ENCODE measurements at places on chromosomes 11 and 22.
A peak's percentile ranks its signal among the peaks of the same experiment; 100 is the strongest.

- DNase-seq = peak; percentile 86
These were observed at the start of gene CNTN5 for GRCh38 chr11:99020352-99021225. CNTN5 (plus strand) TSS chr11:99020949.

GRCh38 chr11:66337103-66337899, 1.1 kb upstream of the RIN1 start:
- DNase-seq = peak; percentile 48

- DNase-seq = no peak
These were observed 500.6 kb downstream of the ETS1 start for GRCh38 chr11:128086794-128087193.

GRCh38 chr11:115085461-115086210, 407.3 kb downstream of the NXPE2 start:
- DNase-seq = no peak

DNA sequence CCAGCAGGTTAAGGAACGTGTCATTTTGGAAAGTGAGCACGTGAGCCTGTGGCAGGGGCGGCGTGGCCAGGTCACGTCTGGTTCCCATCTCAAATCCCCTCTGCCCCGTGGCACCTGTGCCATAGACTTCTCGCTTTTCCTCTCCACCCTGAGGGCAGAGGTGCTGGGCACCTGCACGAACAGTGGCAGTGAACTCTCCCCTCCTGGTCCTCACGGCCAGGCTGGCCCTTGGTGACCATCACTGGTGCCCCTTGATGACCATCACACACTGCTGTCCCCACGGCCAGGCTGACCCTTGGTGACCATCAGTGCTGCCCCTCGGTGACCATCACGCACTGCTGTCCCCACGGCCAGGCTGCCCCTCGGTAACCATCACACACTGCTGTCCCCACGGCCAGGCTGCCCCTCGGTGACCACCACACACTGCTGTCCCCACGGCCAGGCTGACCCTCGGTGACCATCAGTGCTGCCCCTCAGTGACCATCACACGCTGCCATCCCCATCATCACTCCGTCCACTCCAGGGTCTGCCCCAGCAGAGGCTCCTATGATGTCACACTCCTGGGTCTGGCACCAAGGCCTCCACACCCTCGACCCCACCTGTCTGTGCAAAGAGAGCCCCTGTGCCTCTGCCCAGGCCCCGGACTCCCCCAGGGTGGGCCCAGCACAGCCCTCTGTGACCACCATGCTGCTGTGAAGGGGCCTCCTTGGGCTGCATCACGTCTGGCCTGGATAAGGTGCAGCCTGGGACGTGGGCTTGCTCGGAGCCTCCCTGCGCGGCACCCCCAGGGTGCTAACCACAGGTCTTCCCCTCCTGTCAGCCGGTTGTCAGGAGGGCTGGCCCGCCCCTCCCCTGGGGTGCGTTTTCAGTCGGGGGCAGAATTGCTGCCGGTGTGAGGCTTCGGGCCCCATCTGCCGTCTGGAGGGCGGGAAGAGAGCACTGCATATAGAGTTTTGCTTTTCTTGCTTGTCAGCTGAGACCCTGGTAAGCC, 738.6 kb downstream of the BRD1 start:
- no peak for DNase-seq

- peak; percentile 69 for DNase-seq
These were observed 617 bp downstream of the CSKMT start for GRCh38 chr11:62665599-62666258.

DNA sequence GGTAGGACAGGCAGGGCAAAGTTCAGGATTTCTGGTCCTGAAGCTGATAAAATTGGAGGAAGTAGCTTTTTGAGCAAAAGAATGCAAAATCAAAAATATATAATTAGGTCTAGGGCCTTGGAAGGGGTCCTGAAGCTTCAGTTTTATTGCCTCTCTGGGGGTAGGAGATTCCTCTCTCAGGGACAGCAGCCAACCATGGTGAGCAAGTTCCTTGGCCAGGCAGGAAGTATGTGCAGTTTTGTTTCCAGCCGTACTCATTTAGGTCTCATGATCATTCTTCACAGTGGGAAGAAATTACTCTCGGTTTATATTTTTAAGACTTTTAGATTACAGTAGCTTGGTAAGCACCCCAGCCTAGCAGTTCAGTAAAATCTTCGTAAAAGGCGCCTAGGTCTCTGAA, 2.9 kb upstream of the RAB38 start:
- no peak for DNase-seq

- no peak for DNase-seq
These were observed 21.4 kb upstream of the RASL10A start for GRCh38 chr22:29336751-29337490.

DNA sequence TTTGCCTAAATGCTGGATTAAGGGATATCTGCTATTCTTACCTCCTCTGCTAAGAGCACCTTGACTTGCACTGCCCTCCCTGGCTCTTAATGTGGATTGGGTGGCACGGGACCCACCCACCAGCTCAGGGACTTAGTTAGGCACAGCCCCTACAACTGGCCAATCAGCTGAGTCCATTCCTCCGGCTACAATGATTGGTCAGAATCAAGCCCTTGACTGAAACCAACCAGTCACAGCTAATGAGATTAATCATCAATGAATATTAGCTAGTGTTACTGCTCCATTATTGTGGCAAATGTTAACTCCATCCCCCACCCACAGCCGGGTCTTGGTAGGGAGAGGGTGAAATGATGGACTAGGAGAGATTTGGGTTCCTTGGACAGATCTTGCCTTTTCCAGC, 328.0 kb downstream of the MN1 start:
- no peak for DNase-seq

GRCh38 chr11:95912902-95913560, 10.9 kb downstream of the MTMR2 start:
- no peak for DNase-seq

GRCh38 chr11:8930456-8931175, 2.1 kb downstream of the C11orf16 start:
- no peak for DNase-seq

DNA sequence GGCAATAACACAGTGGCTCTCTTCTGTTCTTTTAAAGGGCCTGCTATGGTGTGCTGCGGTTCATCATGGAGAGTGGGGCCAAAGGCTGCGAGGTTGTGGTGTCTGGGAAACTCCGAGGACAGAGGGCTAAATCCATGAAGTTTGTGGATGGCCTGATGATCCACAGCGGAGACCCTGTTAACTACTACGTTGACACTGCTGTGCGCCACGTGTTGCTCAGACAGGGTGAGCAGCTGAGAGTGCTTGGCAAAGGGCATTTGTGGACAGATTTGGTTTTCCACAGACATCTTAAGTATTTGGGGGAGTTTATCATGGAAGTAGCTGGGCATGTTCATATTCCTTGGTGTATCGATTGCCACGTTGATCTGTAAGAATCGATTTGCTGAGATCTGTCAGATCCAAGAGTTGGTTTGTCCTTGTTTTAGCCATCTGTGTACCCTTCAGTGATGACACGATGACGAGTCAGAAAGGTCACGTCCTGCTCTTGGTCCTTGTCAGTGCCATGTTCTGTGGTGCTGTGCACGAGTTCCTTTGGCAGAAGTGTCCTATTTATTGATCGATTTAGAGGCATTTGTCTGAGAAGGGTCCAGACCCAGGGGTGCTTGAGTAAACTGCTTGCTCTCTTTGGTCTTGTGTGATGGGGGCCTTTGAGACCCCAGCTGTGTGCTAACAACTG, 4.8 kb downstream of the RPS3 start:
- no peak for DNase-seq

GRCh38 chr22:49670456-49671330, 157.0 kb downstream of the BRD1 start:
- peak; percentile 66 for DNase-seq

DNA sequence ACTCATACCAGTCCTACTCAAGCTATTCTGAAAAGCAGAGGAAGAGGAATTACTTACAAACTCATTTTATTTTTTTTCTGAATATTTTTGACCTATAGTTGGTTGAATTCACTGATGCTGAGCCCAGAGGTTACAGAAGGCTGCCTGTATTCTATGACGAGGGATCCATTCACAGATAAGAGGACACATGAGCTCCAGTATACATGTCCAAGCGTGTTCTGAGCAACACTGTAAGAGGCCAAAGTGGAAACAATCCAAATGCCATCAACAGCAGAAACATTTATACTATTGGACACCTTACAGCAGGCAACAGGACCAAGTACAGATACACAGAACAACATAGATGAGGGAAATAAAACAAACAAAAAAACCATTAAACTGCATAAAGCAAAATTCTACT, 10.3 kb downstream of the KDM4E start:
- no peak for DNase-seq

DNA sequence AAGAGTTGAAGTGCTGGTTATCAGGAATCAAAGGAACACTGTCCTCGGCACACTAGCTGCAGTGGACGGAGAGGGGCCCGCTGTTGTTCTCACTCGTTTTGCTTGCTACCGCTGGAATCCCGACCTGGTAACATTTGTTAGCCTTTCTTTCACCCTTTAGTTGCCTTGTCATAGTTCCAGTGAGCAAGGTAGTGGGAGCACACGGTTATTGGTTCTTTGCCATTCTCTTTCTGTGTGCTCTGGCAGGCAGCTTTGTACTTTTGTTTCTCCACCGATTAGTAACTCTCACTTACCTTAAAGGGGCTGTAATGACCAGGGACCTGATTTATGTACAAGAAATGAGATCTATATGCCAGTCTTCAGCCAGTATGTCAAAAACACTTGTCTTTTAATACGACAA, 1.8 kb downstream of the DEPDC7 start:
- no peak for DNase-seq

DNA sequence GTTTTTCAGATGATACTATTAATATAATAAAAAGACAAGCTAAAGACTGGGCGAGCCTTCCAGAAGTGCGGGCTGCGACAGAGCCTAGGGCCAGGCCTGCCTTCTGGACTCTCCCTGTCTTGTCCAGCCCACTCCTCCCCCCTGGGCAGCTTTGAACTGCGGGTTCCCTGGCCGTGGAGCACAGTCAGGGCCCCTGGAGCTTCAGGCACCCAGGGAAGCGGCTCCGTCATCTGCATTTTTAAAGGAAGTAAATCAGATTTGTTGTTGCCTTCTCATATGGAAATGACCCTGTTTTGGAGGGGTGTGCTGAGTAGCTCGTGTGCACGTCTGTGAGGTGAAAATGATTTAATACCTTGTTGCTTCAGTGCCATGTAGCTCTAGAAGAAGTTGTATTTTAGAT, 265.3 kb downstream of the TBC1D22A start:
- no peak for DNase-seq

- DNase-seq = no peak
These were observed 38.1 kb upstream of the ST14 start for GRCh38 chr11:130121445-130121978.

- DNase-seq = no peak
These were observed 1.5 kb downstream of the ACY3 start for GRCh38 chr11:67648796-67649613.

DNA sequence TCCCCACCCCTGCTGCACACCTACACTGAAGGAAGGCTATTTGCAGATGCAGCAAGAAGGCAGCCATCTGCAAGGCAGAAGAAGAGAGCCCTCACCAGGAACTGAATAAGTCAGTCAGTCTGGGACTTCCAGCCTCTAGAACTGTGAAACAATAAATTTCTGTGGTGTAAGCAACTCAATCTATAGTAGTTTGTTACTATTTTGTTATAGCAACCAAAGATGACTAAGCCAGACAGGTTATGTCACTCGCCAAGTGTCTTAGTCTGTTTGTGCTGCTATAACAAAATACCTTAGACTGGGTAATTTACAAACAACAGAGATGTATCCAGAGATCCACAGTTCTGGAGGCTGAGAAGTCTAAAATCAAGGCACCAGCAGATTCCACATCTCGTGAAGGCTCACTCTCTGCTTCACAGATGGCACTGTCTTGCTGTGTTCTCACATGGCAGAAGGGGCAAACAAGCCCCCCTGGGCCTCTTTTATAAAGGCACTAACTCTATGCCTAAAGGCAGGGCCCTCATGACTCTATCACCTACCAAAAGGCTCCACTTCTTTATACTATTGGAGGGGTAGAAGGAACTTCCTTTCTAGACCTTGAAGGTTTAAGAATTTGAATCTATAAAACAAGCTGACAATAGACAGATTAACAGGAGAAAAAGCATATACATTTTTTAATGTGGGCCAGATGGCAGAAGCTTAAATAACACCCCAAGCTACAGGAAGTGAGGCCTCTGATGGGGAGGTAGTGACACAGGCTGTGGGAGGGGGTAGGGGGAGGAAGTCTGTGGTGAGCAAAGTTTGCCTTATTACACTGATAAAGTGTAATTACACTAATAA, 12.3 kb downstream of the APOL6 start:
- no peak for DNase-seq

DNA sequence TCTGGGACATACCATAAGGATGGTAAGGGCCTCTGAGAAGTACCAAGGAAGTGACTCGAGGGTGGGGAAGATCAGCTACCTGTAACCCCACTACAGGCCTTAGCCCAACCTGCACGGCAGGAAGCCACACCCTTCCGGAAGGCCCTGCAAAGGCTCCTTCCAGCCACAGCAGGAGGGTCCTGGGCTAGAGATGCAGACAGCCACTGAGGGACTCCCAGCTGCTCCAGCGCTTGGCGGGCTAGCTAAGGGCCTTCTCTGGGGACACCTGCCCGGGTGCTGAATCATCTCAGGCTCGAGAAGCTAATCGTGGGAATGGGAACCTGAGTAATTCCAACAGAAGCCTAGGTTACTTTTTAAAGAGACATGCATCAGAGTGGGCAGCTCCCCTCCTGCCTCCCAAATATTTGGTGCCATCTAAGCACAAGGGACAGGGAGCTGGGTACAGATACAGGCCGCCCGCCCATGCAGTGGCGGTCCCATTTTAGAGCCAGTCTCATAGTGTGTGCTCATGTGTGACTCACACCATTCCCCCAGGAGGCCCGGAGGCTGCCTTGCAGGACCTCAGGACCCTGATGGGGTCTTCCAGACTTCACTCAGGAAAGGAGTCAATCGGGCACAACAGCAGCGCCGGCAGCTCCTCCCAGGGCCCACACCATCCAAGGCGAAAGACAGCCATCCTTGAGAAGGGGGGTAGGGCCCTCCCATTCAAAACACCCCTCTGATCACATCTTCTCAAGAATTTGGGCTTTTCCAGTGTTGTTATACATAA, 8.0 kb downstream of the MYH9 start:
- no peak for DNase-seq

GRCh38 chr11:117419482-117420142, 92.0 kb downstream of the CEP164 start:
- DNase-seq = no peak

- no peak for DNase-seq
These were observed 421.9 kb upstream of the CADM1 start for GRCh38 chr11:115926138-115926537.

- DNase-seq = no peak
These were observed 6.0 kb downstream of the C11orf97 start for GRCh38 chr11:94518300-94518699.
